ENCODE measurements at places on chromosomes 3 and 15.

GRCh38 chr3:128485282-128486204 is 7.5 kb downstream of the GATA2 start:
- DNase-seq: no peak

DNA sequence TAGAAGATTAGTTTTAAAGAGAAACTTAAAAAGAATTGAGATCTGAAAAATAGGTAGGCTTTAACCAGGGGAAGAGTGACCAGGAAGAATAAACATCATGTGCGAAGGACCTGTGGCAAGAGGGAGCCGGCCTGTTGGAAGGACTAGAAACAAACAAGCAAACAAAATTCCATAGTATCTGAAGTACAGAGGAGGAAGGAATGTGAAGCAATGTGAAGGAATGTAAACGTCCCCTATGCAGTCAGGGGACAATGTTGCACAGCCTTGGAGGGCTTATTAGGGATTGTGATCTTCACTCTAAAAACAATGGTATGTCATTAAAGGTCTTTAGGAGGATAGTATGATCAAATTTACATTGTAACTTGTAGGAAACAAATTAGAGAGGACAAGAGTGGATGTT is 84.4 kb upstream of the PLCL2 start:
- no peak for DNase-seq

DNA sequence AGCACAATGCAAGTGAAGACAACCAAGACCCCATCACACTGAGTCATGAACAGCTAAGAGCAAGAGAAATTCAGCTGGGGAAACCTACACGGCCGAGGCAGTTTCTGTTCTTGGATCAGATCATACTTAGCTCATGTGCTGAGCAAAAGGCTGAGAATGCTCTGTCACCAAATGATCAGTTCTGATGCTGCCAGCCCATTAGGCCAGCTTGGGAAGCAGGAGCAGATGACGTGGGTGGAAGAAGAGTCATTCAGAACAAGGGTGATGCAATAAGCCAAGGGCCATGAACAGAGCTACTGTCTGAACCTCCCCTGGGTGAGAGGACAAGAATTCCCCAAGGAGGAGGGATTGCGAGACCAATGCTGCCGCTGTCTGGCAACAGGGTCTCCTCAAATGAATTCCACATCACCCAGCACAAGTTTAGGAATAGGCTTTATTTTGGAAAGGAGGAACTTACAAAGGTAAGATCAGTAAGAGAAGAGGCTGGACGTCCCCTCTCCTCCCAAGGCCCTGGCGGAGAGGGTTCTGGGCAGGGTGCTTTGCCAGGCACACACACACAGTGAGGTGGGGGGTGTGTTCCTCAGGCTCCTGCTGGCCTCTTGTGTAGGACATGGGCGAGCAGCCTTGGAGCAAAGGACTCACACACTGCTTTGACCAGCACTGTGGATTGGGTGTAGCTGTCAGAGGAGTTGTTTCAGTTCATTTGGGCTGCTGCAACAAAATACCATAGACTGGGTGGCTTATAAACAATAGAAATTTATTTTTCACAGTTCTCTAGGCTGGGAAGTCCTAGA is 65.6 kb upstream of the CTXND1 start:
- DNase-seq: no peak

- DNase-seq: no peak
These were observed 6.6 kb downstream of the DTWD1 start for GRCh38 chr15:49627407-49627877.

DNA sequence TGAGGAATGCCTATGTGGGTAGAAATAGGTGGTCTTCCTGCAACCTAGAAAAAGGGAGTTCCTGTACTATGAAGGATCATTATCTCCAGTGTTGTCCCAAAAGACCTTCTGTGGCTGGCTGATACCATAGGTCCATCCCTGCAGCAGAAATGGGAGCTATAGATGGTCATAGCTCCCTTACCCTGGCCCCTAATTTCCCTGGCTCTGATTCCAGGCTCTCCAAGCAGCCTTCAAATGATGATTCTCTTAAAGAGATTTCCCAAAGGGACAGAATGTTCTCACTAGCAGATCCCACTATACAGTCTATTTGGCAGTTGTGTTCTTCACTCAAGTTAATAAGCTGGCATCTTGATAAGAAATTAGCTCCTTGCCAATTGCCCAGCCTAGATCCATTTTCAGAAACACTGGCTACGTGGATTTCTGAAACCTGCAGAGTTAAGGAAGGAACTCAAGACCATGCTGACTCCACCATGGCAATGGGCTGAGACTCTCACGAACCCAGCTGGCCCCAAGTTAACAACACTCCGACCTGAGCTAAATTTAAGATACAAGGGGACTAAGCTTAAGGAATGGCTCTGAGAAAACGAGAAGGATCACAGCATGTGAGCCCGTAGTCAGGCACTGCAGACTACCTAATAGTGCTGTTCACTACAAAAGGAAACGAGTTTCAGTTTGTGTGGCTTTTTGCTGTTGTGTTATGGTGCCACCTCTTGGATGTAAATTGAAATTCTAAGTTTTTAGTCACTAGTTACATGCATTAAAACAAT is 11.4 kb downstream of the C15orf40 start:
- DNase-seq: no peak

DNA sequence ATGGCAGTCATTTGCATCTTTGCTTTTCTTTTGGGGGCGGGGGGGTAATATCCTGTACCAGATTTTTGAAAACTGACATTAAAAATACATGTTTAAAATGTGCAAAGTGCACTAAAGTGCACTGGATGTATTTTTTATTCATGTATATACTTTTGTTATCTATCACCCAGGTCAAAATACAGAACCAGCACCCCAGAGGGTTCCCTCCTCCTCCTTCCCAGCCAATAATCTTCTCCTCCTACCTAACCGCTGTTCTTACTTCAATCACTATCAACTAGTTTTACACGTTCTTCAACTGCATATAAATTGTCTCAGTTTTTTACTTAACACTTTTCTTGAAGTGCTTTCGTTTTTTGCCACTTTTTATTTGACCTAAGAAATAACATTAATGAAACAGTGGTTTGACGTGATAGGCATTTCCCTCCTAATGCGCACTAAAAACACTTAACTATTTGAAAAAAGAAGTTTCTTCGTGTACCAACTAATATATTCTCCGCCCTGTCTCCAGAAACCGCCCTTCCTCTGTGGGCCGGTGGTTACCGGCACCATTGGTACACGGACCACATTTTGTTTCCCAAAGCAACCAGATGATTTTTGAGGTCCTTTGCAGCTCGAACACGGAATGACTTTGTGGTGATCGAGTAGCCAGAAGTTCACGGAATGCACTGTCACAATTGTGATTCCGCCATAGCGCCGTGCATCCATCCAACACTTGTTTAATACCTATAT is 836 bp upstream of the AKAP13 start:
- no peak for DNase-seq

GRCh38 chr3:120741837-120742197 is 499 bp downstream of the RABL3 start:
- no peak for DNase-seq

- no peak for DNase-seq
These were observed 43.7 kb downstream of the PCSK6 start for GRCh38 chr15:101445562-101446517.

DNA sequence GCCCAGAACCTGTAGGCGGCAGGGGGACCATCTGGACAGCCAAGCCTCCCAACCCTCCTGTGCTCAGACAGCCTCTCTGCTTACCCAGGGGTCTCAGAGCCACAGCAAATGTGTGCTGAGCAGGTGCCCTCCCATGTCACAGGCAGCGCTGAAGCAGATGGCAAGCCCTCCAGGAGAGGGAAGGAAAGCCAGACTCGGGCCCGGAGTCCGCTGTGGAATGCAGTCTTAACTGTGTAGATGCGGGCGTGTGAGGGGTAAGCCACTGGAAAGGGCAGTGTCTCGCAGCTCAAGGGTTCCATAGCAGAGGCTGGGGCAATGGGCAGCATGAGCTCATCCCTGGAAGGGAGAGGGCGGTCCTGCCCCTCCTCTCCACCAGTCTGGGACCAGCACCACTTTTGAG is 45.6 kb downstream of the UMPS start:
- DNase-seq: no peak

GRCh38 chr3:62167566-62168262 is 205.6 kb downstream of the FEZF2 start:
- no peak for DNase-seq

- no peak for DNase-seq
These were observed 33.3 kb downstream of the CA12 start for GRCh38 chr15:63348392-63348791.

DNA sequence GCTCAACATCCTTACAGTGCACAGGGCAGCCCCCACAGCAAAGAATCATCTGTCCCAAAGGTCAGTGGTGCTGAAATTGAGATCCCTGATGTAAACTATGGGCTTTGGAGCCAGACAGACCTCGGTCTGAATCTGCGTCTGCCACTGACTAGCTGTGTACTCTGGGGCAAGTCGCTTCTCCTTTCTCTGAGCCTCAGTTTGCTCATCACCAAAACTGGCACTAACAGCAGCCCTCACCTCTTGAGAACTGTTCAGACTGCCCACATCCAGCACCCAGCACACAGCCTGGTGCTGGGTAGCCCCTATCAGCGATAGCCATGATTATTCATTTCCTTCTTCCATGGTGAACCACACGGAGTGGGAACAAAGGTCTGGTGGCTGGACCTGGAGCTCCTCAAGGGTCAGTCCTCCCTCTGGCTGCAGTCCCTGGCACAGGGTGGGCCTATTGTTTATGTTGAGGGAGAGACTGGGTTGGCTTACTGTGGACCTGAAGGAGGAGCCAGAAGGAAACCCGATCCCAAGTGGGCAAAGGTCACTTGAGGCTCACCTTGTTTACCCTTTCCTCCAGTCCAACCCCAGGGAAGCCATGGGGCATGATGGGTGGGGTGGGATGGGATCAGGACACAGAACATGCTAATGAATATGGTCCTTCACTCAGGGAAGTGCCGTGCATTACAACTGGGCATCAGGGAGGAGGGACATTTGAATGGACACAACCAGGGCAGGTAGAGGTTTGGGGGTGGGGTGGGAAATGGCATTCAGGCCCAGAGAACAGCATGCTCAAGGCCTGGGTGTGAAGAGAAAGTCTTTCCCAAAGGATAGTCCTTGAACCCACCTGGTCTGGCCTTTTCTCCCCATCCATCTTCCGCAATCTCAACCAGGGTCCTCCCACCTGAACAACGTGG is 1.6 kb upstream of the PRKCD start:
- no peak for DNase-seq

DNA sequence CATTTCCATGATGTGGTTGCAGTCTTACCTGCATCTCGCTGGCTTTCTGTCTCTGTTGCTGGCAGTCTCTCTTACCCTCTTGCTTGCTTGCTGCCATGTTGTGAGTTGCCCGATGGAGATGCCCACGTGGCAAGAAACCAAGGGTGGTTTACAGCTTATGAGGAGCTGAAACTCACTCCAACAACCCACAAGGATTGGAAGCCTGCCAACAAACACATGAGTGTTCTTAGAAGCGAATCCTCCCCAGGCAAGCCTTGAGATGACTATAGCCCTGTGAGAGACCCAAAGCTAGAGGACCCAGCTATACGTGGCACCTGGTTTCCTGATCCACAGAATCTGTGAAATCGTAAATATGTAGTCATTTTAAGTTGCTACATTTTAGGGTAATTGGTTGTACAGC is 490.9 kb upstream of the ADAMTS9 start:
- no peak for DNase-seq

DNA sequence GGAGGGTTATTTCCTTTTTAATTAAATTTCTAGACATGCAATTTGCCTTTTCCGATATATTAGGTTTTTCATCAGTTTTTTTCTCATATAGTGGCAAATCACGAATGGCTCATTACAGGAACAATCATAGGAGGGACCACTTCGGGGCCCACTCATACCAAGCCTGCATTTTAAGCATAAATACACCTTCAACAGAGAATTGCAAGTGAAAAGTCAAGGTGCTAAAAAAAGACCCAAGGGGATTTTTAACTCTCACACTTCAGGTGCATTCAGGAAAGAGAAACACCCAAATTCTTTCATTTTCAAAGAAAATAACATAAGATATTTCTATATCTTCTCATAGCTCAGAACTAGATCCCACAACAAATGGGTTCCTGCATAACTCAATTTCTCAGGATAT is 979.6 kb upstream of the NR2F2 start:
- no peak for DNase-seq

DNA sequence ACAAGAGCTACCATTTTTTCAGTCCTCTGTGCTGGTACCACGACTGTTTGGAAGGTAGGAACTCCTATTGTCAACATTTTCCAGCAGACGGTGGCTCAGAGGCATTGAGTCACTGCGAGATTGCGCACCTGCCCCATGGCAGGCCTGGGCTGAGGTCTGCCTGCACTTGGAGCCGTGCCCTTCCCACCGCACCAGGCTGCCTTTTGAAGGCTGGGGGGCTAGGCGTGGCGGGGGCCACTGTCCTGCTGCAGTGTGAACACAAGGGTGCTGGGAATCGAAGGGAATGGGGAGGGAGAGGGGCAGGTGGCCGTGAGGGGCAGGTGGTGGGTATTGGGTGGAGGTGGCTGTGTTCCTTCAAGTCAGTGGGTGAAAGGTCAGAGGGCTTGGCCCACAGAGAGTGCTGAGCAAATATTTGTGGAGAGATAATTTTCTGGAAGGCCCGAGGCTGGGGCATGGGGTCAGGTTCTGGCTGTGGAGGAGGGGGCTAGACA is 16.3 kb downstream of the SNX33 start:
- no peak for DNase-seq

GRCh38 chr15:50940506-50940905 is 32.0 kb downstream of the AP4E1 start:
- no peak for DNase-seq

GRCh38 chr3:150673966-150674365 is 29.8 kb downstream of the ERICH6 start:
- no peak for DNase-seq

- DNase-seq: no peak
These were observed 4.3 kb downstream of the IRAK2 start for GRCh38 chr3:10169000-10169496.

GRCh38 chr15:63506537-63507035 is 2.2 kb downstream of the USP3 start:
- no peak for DNase-seq

GRCh38 chr3:72150634-72151412 is 365.9 kb upstream of the PROK2 start:
- DNase-seq: no peak

DNA sequence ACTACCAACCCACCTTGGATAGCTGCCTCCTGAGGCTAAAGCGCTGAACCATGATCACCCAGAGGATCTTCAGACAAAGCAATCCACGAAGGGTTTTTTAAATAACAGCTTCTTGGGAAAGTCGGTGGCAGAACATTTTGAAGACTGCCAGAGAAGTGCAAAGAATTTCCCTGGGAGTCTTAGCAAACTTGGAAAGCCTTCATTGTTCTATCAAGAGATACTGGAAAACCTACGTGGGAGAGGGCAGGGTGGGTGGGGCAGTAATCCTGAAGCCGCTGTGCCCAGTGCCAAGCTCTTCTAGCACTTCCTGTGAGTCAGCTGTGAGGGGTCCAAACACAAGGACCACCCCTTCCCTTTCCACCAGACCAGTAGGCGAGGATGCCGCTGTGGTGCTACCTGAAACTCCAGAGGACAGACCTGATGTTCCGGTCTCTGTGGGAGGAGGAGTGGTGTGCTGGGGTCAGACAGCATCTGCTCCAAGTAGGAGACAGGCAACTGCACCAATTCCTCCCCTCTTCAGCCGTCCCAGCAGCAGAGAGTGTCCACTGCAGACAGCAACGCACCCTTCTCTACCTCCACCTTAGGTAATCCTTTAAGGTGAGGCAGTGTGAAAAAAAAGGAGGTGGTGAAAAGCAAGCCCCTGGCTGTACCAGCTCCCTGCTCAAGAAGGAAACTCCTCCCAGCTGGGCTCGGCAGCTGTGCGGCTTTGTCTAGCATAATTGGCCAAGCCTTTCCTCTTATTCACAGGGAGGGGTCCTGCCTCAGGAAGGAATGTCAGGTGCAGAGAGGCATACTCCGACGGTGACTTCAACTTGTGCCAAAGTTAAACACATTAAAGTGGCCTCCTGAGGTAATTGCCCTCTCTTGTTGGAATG is 99.0 kb downstream of the TMCC1 start:
- no peak for DNase-seq
